ENCODE measurements at places on chromosomes 6 and 20.

DNA sequence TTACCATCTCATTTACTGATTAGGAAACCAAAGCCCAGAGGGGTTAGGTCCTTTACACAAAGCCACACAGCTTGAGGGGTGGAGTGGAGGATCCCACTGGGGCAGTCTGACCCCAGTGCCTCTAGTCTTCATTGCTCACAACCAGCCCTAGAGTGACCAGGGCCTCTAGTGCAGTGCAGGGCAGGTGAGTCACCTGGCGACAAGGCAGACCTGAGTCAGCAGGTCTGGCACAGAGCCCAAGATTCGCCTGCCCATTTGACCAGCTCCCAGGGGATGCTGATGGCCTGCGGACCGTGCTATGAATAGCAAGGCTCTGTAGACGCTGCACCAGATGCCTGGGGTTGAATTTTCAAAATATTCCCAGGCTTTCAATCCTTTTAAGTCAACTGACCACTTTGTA is 29.9 kb downstream of the CDH26 start:
- DNase-seq, result no peak

DNA sequence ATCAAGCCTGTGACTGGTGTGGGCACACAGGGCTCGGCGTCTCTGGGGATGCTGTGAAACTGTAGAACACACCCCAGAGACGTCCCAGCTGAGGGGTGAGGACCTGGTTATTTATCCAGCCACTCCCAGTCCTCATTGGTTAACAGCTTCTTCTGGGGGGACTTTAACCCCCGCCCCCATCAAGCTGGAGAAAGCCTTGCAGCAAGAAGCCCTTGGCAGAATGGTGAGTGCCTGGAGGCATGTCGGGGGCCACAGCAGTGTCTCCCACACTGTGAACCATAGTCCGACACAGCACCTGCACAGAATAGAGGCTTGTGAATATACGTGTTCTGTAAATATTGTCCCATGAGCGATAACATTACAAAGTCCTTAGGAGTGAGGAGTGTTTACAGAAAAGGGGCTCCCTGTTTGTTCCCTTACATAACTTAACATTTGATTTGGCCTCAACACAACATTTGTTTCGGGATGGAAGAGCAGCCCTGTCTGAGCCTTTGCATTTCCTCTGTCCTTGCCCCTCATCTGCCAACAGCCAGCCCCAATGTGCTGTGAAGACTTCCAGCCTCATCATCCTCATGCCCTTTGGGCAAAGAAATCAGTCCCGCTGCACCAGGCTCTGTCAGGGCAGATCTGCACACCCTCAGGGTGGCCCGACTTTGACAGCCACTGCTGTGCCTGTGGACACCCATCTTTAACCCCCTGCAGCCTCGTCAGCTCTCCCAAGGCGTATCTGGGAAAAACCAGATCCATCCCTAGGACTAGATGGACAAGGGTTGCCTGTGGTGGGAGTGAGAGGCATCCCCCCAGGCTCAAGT is 2.2 kb upstream of the RRBP1 start:
- DNase-seq, result no peak

GRCh38 chr6:85496009-85496579 is 46.2 kb downstream of the NT5E start:
- DNase-seq, result no peak

GRCh38 chr20:34806255-34806654 is 19.2 kb downstream of the NCOA6 start:
- no peak for DNase-seq

- no peak for DNase-seq
These were observed 31.5 kb downstream of the CFAP61 start for GRCh38 chr20:20083807-20084206.

DNA sequence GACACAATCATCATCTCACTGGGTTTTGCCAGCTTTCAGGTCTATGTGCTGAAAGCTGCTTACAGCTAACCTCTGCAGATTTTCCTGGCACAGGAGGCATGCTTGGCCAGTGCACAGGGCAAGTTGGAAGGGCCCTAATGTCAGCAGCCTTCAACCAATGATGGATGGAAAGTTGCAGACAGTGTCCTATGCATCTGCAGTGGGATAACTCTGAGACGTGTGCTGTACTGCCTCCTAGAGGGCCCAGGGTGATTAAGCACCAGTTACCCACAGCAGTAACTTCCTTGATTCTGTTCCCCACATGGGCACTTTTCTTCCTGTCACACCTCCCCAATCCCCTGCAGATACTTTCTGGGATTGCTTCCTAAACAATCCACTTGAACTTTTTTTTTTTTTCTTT is 38.6 kb downstream of the OVOL2 start:
- no peak for DNase-seq

DNA sequence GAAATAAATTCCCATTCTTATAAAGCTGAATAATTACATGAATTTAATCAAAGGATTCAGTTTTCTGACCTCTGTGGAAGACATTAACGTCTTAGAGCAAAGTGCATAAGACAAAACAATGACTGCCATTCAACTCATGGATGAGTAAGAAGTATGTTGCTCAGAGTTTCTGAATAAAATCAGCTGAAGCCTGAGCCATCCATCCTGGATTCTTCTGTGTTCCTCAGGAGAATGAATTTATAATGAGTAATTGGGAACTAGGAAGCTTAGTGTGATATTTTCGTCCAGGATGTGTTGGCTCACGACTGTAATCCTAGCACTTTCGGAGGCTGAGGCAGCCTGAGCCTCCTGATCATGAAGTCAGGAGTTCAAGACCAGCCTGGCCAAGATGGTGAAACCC is 62.8 kb downstream of the PERP start:
- no peak for DNase-seq

DNA sequence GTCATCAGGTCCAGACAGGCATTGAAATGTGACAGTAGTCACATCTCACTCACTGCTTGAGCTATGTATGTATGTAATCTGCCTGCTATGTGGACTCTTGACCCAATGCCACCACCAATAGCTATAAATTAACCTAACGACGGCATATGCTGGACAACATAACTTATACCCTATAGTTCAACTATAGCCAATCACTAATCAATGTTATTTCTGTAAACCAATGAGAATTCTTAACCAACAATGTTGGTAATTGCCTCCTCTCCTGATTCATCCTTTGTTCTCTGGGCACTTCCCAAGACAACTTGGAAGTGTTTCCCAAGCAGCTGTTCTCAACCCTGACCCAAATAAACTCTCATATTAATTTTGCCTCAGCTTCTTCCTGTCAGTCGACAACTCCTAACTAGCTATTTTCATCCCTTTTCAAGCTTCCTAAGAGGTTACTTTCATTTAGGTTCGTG is 24.1 kb upstream of the SERPINB1 start:
- DNase-seq, result no peak

DNA sequence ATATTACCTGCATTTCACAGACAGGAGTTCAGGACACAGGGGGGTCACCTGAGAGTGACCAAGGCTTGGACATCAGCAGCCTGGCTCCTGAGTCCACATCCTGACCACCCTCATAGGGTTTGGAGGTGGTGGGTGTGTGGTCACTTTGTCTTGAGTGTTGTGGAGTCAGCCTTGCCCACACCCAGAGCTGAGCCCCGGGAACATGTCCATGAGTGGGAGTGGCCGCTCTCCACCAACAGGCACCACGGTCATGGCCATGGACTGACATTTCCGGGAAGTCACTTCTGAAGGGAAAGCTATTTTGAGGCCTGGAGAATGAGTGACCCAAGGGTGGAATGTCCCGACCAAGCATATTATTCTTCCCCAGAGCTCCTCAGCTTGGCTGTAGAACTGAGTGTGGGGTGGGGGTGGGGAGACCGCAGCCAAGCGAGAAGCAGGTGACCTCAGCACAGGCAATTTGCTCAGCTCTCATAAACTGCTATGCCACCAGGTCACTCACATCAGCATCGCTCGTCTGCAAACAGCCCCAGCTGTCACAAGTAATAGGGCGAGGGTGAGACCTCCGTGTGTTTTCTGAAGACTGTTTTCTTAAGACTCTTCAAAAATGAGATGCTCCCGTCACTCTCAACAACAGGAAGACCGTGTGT is 348.6 kb upstream of the CDH4 start:
- no peak for DNase-seq

- DNase-seq, result no peak
These were observed 7.8 kb downstream of the HRH3 start for GRCh38 chr20:62212299-62212698.

DNA sequence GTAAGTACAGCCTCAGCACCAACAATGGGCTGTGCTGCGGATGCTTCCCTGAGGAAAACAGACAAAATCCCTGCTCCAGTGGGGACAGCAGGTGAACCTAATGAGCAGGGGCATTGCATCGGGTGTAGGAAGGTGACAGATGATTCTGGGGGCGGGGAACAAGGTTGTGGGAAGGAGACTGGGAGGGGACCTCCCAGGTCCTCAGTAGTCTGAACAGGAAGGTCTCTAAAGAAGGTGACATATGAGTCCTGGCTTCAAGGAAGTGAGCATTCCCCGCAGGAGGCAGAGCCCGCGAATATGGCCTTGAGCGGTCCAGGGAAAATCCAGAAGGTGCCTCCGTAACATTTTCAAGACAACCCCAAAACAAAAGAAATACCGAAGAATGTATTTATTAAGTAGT is 19.4 kb downstream of the ULBP1 start:
- no peak for DNase-seq

DNA sequence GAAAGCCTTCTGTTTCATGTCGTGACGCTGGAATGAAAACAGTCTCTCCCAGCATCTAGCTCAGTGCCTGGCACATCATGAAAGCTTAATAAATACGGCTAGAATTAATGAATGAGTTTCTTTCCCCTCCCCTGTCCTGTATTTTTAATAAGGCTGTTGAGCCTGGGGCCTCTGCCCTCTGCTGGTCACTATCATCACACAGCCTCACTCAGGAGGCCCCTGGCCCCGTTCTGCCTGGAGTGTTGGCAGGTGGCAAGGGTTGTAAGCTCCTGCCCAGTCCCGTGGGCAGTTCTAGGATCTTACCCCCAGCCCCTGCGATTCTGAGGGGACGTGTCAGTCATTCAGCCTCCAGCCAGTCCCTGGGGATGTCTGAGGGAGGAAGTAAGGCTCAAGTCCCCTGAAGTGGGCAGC is 41.4 kb downstream of the PHACTR3 start:
- DNase-seq, result no peak

- no peak for DNase-seq
These were observed 1.8 kb downstream of the FOXO3 start for GRCh38 chr6:108562503-108562993.

- DNase-seq, result no peak
These were observed 36.6 kb upstream of the SLC22A16 start for GRCh38 chr6:110512991-110513390.

DNA sequence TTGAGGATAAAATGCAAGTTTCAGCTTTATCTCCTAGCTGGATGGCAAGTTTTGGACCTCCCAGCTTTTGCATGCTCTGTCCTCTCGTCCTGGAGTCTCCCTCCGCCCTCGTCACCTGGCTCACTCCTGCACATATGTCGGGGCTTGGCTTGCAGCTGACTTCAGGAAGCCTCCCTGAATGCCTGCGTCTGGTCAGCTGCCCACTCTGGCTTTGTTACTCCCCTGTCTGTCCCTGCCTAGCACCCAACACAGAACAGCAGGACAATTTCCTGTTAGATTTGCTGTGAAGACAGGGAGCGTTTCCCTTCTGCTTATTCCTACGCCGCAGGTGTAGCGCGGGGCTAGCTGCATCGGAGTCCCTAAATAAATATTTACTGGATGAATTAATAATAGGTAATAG is 5.4 kb downstream of the JPH2 start:
- DNase-seq, result no peak

DNA sequence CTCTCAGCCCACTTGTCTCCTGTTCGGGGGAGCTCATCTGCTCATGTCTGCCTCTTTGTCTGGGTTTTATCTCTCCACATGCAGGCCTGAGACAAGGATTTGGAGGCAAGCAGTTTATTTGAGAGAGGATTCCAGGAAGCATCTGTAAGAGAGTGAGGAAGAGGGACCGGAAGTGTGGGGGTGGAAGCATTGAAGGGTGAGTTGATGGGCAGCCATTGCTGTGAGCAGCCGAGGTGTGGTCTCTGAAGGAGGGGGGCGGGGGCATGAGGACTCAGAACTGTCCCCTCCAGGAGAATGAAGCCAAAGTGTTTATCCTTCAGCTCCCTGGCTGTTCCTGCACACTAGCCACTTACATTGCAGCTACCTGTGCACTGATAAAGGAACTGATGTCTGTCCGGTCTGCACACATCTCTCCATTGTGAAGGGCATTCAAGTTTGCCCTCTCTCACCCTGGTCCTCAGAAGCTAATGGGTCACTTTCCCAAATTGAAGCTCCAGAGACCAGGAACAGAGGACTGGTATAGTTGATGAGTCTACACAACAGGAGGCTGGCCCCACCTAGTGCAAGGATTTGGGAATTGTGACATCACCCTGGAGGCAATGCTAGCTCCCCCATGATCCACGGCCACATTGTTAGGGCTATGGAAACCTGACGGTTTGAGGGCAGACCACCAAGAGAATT is 100.5 kb upstream of the FOXA2 start:
- DNase-seq, result no peak

GRCh38 chr20:10883166-10883565 is 209.4 kb upstream of the JAG1 start:
- DNase-seq, result no peak

DNA sequence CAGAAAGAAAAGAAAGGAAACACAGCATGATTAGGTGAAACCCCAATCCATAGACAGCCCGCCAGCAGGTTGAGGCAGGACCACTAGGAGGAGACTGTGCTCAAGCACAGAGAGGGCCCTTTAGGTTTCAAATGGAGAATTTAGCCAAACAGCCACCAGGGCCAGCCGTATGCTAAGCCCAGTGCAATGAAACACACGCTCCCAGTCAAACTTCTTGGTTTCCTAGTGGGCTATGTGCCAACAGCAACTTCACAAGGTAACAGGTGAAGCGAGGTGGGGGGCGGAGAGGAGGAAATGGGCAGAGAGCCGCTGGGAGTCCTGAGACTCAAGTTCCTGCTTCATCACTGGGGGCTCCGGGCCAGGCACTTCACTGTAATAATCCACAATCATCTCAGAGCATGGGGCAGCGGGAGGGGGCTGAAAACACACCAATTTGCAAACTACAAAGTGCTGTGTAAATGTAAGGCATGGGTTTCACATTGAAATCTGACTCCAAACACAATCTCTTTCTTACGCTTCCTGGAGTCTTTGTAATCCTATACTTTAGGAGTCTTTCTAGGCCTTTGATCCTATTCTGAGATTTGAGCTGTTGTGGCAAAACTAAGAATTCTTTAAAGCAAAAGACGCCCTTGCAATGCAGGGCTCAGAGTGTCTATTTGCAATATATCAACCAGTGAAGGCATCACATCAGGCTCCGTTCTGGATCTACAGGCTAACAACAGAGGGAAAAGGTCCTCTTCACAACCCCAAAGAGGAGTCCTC is 117.3 kb downstream of the OPRM1 start:
- peak; percentile 15 for DNase-seq

DNA sequence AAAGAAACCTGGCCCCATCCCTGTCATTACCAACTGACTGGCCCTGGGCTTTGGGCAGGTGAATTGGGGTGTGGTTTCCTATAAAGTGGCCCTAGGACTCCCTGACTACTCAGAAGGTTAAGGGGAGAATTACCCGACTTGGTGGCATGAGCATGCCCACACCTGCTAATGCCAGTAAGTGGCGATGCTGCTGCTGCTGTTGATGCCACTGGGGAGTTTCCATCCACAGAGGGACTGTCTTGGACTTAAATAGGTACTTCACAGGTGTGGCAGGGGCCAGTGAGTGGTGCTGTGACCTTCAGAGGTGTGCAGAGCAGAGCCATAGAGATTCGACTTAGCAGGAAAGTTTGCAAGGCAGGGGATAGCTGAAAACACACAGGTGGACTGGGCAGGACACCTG is 32.6 kb upstream of the MDFI start:
- DNase-seq, result no peak

GRCh38 chr20:44450281-44450889 is 25.3 kb upstream of the TTPAL start:
- no peak for DNase-seq

GRCh38 chr20:32278199-32278643 is 770 bp downstream of the KIF3B start:
- no peak for DNase-seq

Data from stimulated activated CD4-positive, alpha-beta T cell treated with anti-CD3 and anti-CD28 coated beads, Interleukin-1b, Interleukin-23, amount 100 ng/mL, for 1 hour (primary cell).